Gastrocnemius medialis (tissue), 4 donors: ENCODE measurements at places on chromosomes 3 and 15. TPM values are rescaled to one million over a fixed set of nuclear protein-coding genes. Genes with fewer than 3 reads are reported as not detected.

FBXW12 gene
- not detected for total RNA-seq

- DNase-seq: no peak
- H3K27me3 ChIP-seq: no peaks in the 10 kb centered on the region
- peaks cover 16% of the 10 kb centered on the region for H3K4me1 ChIP-seq
These were observed 692 bp upstream of the C15orf39 start for GRCh38 chr15:75200765-75201615.

GRCh38 chr3:134922101-134922500 lies 127.0 kb downstream of the EPHB1 start:
- no peaks in the 10 kb centered on the region for H3K27me3 ChIP-seq
- no peaks in the 10 kb centered on the region for H3K4me1 ChIP-seq
- H3K4me3 ChIP-seq: no peak overlapping the region
- no peak overlapping the region for H3K27ac ChIP-seq

DNA sequence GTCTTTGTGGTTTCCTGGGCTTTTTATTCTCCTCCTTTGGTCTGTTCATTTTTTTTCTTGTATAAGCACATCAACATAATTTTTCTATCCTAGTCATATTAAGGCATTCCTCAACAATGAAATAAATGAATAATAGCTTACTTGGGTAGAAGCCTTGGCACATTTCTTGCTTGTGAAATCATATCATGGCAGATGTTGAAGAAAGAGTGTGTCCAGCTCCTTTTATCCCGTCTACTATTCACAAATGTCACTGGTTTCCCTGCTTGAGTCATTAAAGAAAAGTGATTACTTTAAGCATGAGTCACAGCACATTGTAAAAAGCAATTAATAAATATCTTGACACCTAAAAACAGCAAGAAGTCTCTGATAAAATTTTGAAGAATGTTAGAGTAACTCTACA lies 42.1 kb downstream of the MINAR1 start:
- no peaks in the 10 kb centered on the region for H3K27me3 ChIP-seq
- no peak overlapping the region for H3K27ac ChIP-seq
- no peaks in the 10 kb centered on the region for H3K4me1 ChIP-seq
- DNase-seq: no peak

- no peaks in the 10 kb centered on the region for H3K27me3 ChIP-seq
- DNase-seq: no peak
- peaks cover 27% of the 10 kb centered on the region for H3K4me1 ChIP-seq
- no peaks in the 10 kb centered on the region for H3K36me3 ChIP-seq
- H3K27ac ChIP-seq: no peak overlapping the region
These were observed 113.2 kb downstream of the TCF12 start for GRCh38 chr15:57031605-57032004.
